ENCODE measurements at places on chromosomes 7 and 10.

GRCh38 chr7:22291977-22292376 is 65.0 kb downstream of the RAPGEF5 start:
- H3K4me1 ChIP-seq: peaks cover 3% of the 10 kb centered on the region
- peaks cover 21% of the 10 kb centered on the region for H3K36me3 ChIP-seq
- H3K4me3 ChIP-seq: no peak overlapping the region
- no peak overlapping the region for H3K27ac ChIP-seq
- DNase-seq: no peak

GRCh38 chr10:43120929-43121314 is 17.3 kb upstream of the CSGALNACT2 start:
- no peak for DNase-seq
- no peak overlapping the region for H3K27ac ChIP-seq
- H3K27me3 ChIP-seq: no peaks in the 10 kb centered on the region
- H3K4me1 ChIP-seq: no peaks in the 10 kb centered on the region

DNA sequence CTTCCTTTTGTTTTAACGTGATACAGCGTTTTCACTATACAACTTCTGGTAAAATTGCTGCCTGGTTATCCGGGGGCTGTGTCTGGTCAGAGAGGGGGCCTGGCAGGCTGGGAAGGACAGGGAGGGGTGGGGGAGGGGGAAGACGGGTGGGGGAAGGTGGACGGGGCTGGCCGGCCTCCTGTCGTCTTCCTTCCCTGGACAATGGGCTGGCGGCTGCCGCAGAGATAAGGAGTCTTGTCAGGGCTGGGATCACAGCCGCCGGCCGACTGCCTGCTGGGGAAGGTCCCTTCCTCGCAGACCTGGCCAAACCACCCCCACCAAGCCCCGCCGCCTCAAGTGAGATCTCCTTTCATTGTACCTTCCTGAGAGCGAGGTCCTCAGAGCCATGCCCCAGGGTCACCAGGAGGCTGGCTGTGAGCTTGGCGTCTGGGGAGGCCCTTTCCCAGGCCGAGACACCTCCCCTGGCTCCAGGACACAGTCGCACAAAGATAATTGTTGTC is 151.2 kb upstream of the TNRC18 start:
- peak overlapping the region; percentile 49 for H3K4me3 ChIP-seq
- peak overlapping the region; percentile 33 for H3K27ac ChIP-seq
- H3K36me3 ChIP-seq: no peaks in the 10 kb centered on the region
- peak; percentile 57 for DNase-seq
- H3K27me3 ChIP-seq: peaks cover 4% of the 10 kb centered on the region

DNA sequence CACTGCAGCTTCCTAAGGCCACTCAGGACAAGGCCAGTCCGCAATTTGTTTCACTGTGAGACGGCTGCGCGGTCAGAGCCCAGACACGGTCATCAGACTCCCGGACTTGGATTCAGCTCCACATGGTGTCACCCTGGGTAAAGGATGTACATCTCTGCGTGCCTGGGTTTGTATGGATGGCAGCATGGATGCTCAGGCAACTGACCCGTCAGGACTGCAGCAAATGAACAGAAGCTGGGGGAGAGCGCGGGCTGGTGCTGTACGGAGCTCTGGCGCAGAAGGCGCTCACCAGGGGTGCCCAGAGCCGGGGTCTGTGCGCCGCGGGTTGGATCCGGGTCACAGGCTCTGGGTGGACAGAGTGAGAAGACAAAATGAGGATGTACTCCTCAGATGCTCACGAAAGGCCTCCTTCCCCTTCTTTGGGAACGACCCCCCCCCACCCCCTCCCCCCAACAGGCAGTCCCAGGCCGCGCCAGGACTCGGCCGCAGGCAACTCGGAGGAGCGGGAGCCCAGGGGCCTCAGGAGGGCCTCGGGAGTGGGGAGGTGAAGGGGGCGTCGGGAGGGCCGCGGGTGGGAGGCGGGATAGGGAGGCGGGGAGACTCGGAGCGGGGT is 92.4 kb downstream of the CXCL12 start:
- peaks cover 5% of the 10 kb centered on the region for H3K27me3 ChIP-seq
- H3K36me3 ChIP-seq: no peaks in the 10 kb centered on the region
- no peak overlapping the region for H3K27ac ChIP-seq
- H3K4me1 ChIP-seq: peaks cover 21% of the 10 kb centered on the region
- DNase-seq: peak; percentile 40

DNA sequence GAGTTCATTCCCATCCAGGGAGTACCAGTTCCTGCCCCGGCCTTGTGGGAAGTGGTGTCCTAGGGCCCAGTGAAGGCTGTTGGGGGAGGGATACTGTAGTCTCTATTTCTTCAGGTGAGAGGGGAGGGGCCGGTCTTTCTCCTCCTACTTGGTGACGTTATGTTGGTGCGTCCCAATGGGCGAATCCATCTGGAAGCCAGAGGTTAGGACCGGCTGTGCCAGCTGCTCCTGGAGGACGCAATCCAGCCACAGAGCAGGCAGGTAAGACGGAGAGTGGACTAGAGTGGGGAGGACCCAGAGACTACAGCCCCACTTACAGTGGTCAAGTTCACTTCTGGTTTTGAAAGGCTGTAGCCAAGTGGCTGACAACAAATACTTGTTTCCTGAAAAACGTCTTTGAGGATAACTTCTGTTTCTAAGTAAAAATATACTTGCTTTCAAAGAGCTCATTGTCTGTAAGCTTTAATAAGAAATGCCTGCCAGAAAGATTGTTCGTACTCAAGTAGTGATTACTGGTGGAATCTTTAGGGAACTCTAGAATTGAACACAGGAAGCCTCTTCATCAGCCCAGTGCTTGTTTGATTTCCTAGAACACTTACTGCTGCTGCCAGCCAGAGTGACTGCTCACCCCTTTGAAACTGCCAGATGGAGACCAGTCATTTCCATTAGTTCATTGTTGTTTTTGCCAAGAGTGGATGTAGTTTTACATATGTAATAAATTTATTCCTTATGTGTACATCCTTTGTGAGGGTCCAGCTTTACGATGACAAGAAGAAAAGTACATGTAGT is 25.4 kb downstream of the RBM33 start:
- no peak overlapping the region for H3K4me3 ChIP-seq
- DNase-seq: peak; percentile 79
- H3K4me1 ChIP-seq: peaks cover 33% of the 10 kb centered on the region
- no peaks in the 10 kb centered on the region for H3K27me3 ChIP-seq

DNA sequence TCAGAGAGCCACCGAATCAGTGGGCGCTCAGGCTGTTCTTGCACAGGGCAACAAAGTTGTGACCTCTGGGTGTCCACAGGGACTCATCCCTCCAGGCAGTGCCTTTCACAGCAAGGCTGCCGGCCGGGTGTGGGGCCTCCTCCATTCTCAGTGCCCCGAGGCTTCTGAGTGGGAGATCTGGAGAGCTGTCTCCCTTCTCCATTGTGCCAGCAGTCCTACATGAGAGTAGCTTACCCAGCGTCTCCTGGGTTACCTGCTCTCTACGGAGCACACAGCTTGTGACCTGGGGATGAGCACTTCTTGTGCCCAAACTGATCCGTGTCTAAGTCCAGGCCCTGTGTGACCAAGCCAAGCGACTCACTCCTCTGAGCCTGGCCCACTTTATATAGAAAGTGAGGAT is 240.9 kb upstream of the GRB10 start:
- no peak for DNase-seq
- H3K27me3 ChIP-seq: no peaks in the 10 kb centered on the region
- no peak overlapping the region for H3K27ac ChIP-seq
- H3K4me1 ChIP-seq: peaks cover 7% of the 10 kb centered on the region

- DNase-seq: no peak
- H3K36me3 ChIP-seq: no peaks in the 10 kb centered on the region
- peak overlapping the region; percentile 7 for H3K27ac ChIP-seq
Observed at GRCh38 chr7:22662556-22663356, 64.2 kb upstream of the IL6 start.

DNA sequence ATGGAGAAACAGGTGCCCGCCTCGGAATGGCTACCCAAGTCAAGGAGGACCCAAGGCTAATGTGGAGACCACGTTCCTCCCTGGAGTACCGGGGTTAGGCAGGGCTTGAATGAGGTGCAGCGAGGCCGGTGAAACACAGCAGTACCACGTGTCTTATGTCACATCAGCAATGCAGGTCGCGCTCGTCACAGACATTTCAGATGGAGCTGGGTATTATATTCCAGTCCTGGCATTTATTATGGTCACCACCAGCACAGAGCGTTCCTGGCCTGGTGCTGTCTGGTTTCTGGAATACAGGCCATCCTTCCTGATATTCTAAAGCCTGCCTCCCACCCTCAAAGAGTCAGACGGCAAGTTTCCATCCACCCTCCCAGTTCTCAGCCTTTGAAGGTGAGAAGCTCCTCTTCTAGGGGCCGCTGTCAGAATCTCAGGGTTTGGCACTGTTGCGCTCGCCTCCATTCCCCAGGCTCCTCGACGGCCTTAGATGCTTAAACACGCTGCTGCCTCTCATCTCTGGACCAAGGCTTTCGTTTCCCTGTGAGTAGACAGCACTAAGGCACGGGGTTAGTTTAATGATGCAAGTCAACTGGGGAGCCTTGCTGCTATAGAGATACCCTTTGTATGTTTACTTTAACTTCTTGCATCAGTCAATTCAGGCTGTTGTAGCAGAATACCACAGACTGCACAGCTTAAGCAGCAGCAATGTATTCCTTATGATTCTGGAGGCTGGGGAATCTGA is 377.6 kb downstream of the DPP6 start:
- H3K4me3 ChIP-seq: no peak overlapping the region
- peaks cover 4% of the 10 kb centered on the region for H3K27me3 ChIP-seq
- H3K27ac ChIP-seq: no peak overlapping the region
- no peaks in the 10 kb centered on the region for H3K4me1 ChIP-seq
- peaks cover 64% of the 10 kb centered on the region for H3K36me3 ChIP-seq

- no peak overlapping the region for H3K27ac ChIP-seq
- H3K4me1 ChIP-seq: peaks cover 14% of the 10 kb centered on the region
- no peaks in the 10 kb centered on the region for H3K36me3 ChIP-seq
Observed at GRCh38 chr10:48390558-48390871, 84.0 kb downstream of the MAPK8 start.

DNA sequence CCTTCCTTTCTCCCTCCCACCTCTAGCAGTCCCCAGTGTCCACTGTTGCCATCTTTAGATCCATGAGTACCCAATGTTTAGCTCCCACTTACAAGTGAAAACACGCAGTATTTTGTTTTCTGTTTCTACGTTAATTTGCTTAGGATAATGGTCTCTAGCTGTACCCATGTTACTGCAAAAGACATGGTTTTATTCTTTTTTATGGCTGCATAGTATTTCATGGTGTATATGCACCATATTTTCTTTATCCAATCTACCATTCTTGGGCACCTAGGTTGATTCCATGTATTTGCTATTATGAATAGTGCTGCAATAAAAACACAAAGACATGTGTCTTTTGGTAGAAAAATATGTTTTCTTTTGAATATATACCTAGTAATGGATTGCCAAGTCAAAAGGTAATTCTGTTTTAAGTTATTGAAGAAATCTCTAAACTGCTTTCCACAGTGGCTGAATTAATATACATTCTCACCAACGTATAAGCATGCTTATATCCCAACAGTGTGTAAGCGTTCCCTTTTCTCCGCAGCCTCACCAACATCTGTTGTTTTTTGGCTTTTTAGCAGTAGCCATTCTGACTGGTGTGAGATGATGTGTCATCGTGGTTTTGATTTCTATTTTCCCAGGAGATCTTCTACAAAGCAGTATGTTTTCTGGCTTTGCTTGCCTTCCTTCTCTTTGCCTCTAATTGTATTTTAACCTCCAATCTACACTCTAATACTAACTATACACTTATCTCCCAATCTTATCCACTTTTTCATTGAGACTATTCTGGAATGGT is 179.5 kb upstream of the PHF14 start:
- no peak for DNase-seq
- H3K27ac ChIP-seq: no peak overlapping the region
- H3K36me3 ChIP-seq: no peaks in the 10 kb centered on the region
- H3K4me3 ChIP-seq: no peak overlapping the region
- peaks cover 4% of the 10 kb centered on the region for H3K4me1 ChIP-seq
- no peaks in the 10 kb centered on the region for H3K27me3 ChIP-seq

DNA sequence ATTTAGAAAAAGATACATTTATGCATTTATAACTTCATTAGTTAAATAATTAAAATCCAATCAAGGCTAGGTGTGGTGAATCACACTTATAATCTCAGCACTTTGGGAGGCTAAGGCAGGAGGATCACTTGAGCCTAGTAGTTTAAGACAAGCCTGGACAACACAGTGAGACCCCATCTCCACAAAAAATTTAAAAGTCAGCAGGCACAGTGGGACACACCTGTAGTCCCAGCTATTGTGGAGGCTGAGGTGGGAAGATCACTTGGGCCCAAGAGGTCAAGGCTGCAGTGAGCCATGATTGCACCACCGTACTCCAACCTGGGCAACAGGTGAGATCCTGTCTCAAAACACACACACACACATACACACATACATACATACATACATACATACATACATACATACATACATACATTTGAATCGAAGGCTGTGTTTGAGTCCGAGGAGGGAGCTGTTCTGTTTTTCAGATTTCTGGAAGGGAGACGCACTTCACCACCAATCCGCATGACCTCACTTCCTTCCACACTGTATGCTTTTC is 30.1 kb downstream of the SFMBT2 start:
- no peak overlapping the region for H3K4me3 ChIP-seq
- H3K27ac ChIP-seq: no peak overlapping the region
- no peaks in the 10 kb centered on the region for H3K27me3 ChIP-seq

GRCh38 chr10:51524041-51524440 is 175.4 kb downstream of the CSTF2T start:
- H3K27ac ChIP-seq: no peak overlapping the region
- no peak for DNase-seq
- peaks cover 15% of the 10 kb centered on the region for H3K4me1 ChIP-seq
- H3K36me3 ChIP-seq: no peaks in the 10 kb centered on the region

GRCh38 chr7:150858236-150859197 is 6.2 kb downstream of the AOC1 start:
- no peak overlapping the region for H3K4me3 ChIP-seq
- peaks cover 4% of the 10 kb centered on the region for H3K27me3 ChIP-seq
- DNase-seq: no peak
- H3K36me3 ChIP-seq: peaks cover 5% of the 10 kb centered on the region
- H3K27ac ChIP-seq: no peak overlapping the region
- H3K4me1 ChIP-seq: no peaks in the 10 kb centered on the region

- no peaks in the 10 kb centered on the region for H3K4me1 ChIP-seq
- H3K36me3 ChIP-seq: peaks cover 5% of the 10 kb centered on the region
- H3K27ac ChIP-seq: no peak overlapping the region
- no peak overlapping the region for H3K4me3 ChIP-seq
- no peak for DNase-seq
Observed at GRCh38 chr10:15737656-15738055, 17.9 kb upstream of the ITGA8 start.

GRCh38 chr7:98826387-98826786 is 43.4 kb downstream of the TMEM130 start:
- no peak for DNase-seq
- no peak overlapping the region for H3K4me3 ChIP-seq
- no peaks in the 10 kb centered on the region for H3K36me3 ChIP-seq
- H3K27me3 ChIP-seq: no peaks in the 10 kb centered on the region
- H3K27ac ChIP-seq: no peak overlapping the region

DNA sequence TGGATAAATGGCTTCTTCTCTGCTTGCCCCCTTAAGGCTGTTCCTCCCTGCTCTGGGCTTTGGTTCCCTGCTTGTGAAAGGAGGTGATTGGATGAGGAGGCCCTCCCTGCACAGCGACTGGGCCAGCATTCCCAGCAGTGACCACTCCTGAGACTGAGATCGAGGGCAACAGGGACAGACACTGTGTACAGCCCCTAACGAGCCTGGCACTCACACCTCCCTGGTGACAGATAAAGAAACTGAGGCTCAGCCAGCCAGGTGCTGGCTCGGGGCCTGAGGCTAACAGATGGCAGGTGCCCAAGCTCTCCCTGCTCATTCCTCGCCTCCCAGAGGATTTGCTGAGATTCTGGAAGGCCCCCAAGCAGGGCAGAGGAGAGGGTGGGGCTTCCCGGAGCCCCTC is 12.0 kb upstream of the AQP1 start:
- H3K4me3 ChIP-seq: no peak overlapping the region
- DNase-seq: no peak
- H3K27me3 ChIP-seq: no peaks in the 10 kb centered on the region
- no peaks in the 10 kb centered on the region for H3K36me3 ChIP-seq
- H3K4me1 ChIP-seq: no peaks in the 10 kb centered on the region
